NCI-H2081 treated with DMSO at 0.1 percent for 48 hours (cell line): ENCODE measurements at places on chromosomes 13 and 19.
A peak's percentile ranks its signal among the peaks of the same experiment; 100 is the strongest.

- DNase-seq: peak; percentile 41
Measured at GRCh38 chr13:21894091-21894490, 223.2 kb downstream of the FGF9 start.

DNA sequence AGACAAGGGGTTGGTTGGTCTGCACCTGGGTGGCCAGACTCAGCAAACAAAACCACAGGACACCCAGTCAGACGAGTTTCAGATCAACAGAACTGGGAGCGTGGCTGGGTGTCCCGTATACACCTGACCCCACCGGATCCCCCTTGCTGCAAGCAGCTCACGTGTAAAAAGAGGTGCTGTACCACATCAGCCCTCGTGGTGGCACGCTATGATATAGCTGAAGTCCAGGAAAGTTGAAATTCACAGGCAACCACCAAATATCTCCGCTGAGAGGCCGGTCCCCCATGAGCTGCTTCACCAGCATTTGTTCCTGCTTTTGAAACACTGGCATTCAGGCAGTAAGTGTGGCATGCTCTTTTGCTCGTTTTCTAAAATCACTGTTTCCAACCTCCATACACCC, 92.3 kb downstream of the TUBA3C start:
- DNase-seq: no peak

GRCh38 chr13:25679159-25679558, 307.4 kb downstream of the ATP8A2 start:
- no peak for DNase-seq

- no peak for DNase-seq
Measured at GRCh38 chr13:35554972-35555623, 78.6 kb upstream of the MAB21L1 start.

GRCh38 chr19:45090034-45090433, 2.9 kb upstream of the PPP1R37 start:
- no peak for DNase-seq

- DNase-seq: no peak
Measured at GRCh38 chr13:25286308-25286968, 850 bp downstream of the MTMR6 start.

- DNase-seq: no peak
Measured at GRCh38 chr13:99435998-99436397, 65.3 kb upstream of the TM9SF2 start.

DNA sequence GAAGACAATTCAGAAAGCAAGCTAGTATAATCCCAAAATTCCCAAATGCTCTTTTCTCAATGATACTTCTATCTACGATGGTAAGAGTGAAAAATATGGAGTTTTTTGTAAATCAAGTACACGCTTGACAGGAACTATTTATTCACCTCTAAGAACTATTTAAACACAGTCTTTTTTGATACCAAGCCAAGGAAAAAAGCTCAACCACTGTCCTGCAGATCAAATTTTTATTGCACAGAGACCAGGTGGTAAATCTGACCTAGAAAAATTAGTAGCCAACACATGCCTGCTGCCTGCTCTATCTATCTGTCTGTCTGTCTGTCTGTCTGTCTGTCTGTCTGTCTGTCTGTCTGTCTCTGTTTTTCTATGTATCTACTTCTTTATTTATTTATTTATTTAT, 292.2 kb downstream of the MZT1 start:
- no peak for DNase-seq

GRCh38 chr13:71546881-71547280, 320.1 kb downstream of the DACH1 start:
- no peak for DNase-seq

DNA sequence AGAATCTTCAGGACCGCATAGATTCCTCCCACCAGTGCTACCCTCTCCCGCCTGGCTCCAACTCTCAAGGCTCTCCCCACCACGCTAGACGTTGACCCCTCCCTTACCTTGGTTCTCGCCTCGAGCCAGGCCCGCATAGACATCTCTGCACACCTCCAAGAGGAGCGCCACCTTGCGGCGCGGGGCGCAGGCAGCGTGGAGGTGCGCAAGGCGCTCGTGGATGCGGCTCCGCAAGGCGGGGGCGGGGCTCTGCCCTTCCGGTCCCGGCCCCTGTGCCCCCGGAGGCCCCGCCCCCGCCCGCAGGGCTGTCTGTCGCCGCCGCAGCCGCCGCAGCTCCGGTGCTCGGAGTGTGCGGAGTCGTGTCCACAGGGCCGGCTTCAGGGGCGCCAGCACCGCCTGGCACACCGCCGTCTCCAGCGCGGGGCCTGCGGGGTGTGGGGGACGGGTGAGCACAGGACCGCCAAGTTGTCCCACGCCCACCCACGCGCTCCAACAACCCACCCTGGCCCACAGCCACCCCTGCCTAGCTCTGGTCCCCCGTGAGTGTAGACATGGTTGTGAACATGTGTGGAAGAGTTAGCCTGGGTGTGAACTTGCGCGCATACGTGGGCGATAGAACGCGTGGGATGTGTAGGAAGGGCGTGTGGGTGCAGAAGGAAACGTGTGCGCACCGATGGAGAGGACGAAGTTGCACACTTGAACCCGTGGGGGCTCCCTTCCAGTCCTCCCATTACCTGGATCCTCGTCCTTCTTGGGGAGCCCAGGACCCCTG, 8.1 kb downstream of the RINL start:
- peak; percentile 41 for DNase-seq

GRCh38 chr19:6108721-6109633, 1.3 kb downstream of the RFX2 start:
- DNase-seq: no peak

DNA sequence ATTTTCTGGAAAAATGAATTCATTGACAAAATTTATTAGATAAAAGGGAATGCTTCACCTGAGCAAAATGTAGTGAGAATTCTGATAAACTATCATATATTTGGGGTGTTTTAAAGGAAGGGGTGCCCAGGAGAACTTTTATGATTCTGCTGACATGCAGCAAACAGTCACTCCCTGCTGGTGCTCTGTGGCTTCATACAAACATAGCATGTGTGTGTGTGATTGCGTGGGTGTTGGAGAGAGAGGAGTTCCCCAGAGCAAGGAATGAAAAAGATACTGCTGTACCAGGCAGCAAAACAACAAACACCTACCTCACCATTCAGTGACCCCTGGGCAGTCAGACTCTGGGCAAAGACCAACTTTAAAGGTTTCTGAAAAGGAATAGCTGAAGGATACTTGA, 546.7 kb downstream of the RFC3 start:
- no peak for DNase-seq

DNA sequence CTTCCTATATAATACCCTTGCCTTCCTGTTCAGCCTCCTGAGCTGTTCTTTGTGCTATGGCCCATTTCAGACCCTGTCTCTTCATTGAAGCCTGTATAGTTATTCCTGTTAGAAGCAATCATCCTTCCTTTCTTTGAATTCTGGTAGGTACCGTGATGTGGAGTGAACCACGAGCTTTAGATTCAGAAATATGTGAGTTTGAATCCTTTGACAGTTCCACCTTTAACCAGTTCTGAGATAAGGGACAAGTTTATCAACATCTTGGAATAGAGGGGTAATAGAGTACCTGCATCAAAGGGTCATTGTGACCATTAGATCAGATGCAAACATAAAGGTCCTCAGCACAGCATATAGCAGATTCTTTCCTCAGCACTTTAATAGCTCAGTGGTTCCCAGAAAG, 12.3 kb upstream of the CXCL17 start:
- no peak for DNase-seq

GRCh38 chr13:51036418-51036817, 74.7 kb downstream of the C13orf42 start:
- DNase-seq: no peak

DNA sequence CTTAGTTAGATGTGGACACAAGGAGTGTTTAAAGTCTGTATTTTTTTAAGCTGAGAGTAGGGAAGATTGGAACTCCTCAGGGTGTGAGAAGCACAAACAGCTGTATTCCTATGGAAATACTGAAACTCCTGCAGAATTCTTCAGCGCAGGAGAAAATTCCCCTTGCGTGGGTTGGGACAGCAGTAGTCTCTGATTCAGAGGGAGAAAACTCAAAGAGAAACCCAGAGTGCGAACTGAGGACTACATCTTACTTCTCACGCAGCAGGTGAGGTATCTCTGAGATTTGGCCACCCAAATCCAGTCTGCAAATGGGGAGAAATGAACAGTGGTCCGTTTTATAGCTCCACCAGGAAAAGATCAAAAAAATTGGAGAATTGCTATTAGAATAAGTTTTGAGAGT, 60.9 kb downstream of the FRY start:
- DNase-seq: no peak
